ENCODE measurements at places on chromosomes 3 and 15.

GRCh38 chr3:109480014-109480413, 142.7 kb upstream of the DPPA4 start:
- DNase-seq = no peak

DNA sequence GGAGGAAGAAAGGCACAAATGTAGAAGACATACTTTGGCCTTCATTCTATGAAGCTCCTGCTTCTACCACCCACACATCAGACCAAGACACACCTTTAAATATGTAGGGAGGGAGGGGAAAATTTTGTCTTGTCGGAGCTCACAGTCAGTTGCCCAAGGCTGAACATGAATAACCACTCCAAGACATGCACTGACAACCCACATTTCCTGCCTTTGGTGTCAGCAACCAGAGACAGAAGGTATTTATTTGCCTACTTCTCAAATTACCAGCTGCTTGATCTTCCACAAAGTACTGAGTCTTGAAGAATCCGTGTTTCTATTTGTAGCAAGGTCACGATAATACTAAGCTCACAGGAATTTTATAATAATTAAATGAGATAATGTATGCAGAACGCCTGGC, 169.7 kb downstream of the KCNMB2 start:
- DNase-seq = no peak

GRCh38 chr3:10949197-10949596, 43.4 kb upstream of the SLC6A1 start:
- no peak for DNase-seq

GRCh38 chr3:3240986-3241385, 61.5 kb upstream of the CRBN start:
- DNase-seq = no peak

DNA sequence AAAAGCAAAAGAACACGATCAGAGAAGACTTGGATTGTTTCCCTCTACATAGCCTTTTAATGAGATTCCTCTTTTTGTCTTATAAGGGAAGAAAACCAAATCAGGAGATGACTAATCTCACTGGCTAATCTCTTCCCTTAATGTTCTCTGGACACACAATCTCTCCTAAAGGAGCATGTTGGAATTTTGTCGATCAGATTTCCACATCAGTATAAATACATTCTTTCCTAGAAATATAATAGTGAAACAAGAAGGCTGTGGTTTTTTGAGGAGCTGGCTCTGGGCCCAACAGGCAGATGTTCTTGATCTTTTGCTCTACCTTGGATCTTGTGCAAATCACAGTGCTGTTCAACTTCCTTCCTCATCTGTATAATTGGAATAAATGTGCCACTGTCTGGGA, 94.0 kb downstream of the GTPBP8 start:
- DNase-seq = no peak

DNA sequence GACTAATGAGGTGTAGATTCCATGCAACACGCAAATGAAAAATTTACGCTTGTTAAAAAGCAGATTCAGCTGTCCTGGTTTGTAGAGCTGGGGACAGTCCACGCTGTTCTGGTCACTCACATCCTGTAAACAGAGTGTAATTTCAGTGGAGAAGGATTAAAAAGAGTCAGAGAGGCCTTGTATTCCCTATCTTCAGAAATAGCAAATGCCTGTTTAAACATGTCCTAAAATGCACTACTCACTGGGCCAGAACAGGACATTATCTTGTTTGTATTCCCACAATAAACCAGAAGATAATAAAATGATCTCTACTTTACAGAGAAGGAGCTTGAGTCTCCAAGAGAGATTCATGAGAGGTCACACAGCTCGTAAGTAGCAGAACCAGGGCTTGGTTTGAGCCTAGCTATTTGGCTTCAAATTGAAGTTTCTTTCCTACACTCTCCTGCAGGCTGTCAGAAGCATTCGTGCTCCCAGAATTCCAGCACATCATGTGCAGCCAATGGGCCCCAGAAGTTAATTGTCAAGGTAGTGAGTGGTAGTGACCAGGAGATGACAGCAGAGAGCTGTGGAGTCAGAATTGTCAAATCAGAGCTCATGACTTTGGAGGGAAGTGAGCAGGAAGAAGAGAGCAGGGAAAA, 242.5 kb downstream of the ATP8B4 start:
- DNase-seq = no peak

- DNase-seq = no peak
These were observed 534.7 kb upstream of the CBLB start for GRCh38 chr3:106403371-106404145.

DNA sequence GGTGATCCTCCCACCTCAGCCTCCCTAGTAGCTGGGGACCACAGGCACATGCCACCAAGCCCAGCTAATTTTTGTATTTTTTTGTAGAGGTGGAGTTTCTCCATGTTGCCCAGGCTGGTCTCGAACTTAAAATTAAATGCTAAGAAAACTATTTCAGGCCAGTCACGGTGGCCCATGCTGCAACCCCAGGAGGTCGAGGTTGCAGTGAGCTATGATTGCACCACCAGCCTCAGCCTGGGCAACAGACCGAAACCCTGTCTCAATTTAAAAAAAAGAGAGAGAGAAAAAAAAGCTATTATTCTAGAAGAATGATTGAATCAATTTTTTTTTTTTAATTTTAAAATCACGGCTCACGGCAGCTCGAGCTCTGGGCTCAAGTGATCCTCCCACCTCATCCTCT, 4.7 kb downstream of the SLC51A start:
- no peak for DNase-seq
